Heart left ventricle (tissue), 16 donors: ENCODE measurements at places on chromosomes 4 and X. TPM values are rescaled to one million over a fixed set of nuclear protein-coding genes. Genes with fewer than 3 reads are reported as not detected.

DNA sequence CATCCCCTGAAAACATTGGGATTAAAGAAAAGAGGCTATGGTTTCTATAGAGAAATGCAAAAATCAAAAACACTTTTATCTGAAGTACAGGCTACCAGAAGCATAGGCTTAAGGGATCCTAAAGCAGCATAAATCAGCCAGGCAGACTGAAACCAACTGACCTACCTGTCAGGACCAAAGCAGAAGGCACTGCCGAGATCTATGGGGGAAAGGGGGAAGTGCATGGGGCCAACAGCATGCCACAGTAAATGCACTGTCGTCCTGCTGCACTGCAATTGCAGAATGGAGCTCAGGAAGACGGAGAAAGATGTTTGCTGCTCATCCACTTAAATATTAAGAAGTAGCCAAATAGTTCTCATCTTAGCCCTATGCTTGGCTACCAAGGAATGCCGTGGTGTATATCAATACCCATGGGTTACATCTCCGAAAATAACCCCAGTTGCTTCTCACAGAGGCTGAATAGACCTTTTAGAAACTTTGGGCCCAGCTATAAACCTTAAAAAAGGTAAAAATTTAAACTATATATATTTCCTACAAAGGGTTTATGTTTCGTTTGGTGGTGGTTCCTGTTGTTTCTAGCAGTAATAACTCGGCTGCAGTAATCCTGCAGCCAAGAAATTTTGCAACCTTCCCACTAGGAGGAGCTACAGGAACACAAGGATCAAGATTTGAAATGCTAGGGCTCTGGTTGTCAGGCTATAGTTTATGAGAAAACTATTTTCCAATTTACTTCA is 312.2 kb upstream of the DIAPH2 start:
- no peak for DNase-seq

Gene CXCL6
- total RNA-seq = 0.28 TPM

DNA sequence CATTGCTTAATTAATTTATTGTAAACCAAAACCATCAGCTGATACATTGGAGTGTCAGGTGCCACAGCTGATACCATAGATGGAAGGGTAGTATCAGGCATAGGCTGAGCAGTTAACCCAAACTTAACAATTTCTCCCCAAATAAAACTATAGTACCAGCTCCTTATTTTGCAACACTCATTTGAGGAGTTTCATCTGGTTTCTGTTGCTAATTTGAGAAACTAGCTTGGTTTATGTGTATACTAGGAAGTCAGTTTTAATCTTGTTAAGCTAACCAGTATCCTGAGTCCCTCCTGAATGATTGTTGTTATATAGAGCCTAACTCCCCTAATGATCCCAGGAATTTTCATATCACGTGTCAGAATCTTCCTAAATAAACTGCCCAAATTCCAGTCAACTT is 12.7 kb downstream of the DCAF16 start:
- DNase-seq = no peak

DNA sequence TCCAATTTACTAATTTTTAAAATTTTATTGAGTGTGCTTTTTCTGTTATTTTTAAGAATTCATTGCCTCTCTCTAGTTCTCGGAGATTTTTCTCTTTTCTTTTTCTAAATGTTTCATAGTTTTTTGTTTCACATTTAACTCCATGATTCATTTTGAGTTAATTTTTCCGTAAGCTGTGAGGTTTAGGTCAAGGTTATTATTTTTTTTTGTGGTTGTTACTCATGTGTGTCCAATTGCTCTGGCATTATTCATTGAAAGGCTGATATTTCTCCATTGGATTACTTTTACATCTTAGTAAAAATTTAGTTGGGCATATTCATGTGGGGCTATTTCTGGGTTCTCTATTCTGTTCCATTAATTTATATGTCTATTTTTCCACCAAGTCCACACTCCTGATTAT is 220.8 kb downstream of the MID1IP1 start:
- DNase-seq = no peak

DNA sequence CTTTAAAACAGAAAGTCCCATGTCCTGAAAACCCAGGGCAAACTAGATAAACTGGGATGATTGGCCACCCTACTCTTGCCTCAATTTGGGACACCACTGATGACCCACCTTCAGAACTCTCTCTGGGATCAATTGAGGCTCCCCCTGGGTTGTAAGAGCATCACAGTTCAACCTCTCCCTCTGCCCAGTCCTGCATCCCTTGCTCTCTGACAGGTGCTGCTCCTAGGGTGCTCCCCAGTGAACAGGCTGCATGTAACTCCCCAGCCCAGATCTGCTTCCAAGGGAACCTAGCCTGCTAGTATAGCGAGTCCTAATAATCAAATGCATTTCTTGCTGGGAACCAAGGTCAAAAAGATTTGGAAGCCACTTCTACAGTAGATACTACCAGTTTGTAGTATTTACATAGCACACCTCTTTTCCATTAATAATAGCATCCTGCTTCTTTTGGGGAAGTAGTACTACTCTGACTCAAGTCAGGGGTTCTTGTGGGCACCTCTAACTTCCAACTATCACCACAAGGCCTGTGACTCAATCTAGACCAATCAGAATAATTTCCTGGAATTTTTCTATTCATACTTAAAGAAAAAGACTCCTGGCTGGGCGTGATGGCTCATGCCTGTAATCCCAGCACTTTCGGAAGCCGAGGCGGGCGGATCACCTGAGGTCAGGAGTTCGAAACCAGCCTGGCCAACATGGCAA is 42.1 kb upstream of the SPINK2 start:
- DNase-seq = no peak

- peak; percentile 45 for DNase-seq
These were observed at the start of gene KLHL13 for GRCh38 chrX:118116713-118117550. TSS of gene KLHL13 (minus strand) at chrX:118116810. CDS start at chrX:118028473, 88,337 bp downstream.

GRCh38 chr4:183599690-183600089 is 59.3 kb downstream of the RWDD4 start:
- DNase-seq = no peak

- DNase-seq = no peak
These were observed 214.8 kb downstream of the CRLF2 start for GRCh38 chrX:997631-998137.

- no peak for DNase-seq
These were observed 42.0 kb downstream of the SOD3 start for GRCh38 chr4:24837336-24837735.

DNA sequence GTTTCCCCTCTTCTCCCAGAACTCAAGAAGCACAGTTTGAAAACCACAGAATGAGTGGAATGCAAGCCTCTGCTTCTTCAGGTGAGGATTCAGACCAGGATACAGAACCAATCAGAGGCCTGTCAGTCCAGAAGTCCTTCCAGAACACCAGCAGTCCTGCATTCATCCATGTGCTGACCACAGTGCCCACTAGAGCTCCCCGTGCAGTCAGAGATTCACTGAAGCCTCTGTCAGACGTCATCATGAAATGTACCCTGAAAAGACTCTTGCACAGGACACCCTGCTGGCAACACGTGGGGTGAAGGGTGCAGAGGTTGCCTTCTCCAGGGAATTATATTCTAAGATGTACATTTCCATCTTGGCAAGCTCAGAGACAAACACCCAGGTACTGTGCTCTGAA is 75.9 kb upstream of the LSM6 start:
- no peak for DNase-seq

DNA sequence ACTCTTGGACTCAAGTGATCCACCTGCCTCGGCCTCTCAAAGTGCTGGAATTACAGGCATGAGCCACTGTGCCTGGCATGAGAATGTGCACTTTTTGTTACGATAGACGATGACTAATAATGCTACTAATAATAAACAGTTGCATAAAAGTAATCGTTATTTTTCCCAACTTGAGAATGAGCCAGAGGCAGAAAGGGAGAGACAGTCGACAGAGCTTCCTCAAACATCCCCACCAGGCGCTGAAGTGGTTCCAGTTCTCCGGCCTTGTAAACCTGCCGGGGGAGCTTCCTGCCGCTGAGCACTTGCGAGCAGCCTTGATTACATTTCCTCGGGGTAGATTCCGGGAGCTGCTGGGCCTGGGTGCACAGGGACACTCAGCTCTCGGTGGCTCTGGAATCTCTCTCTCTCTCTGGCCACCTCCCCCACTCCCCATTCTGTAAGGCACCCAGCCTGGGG is 8.9 kb upstream of the HTRA3 start:
- no peak for DNase-seq

Gene HHIP
- not detected for total RNA-seq

GRCh38 chr4:123166023-123166422 is 230.6 kb upstream of the SPRY1 start:
- no peak for DNase-seq

GRCh38 chr4:38060829-38061431 is 100.7 kb downstream of the PTTG2 start:
- no peak for DNase-seq

GRCh38 chr4:130361616-130362015 is 1265.7 kb downstream of the C4orf33 start:
- DNase-seq = no peak

Gene ZCCHC18
- total RNA-seq = 1.2 TPM

GRCh38 chr4:6183740-6184139 is 16.6 kb downstream of the JAKMIP1 start:
- no peak for DNase-seq

Gene FGF13
- 0.77 TPM for total RNA-seq

Gene TMPRSS11A
- not detected for total RNA-seq

GRCh38 chr4:120926358-120927025 is 4.0 kb upstream of the PRDM5 start:
- no peak for DNase-seq

Gene ANXA5
- total RNA-seq = 168 TPM

DNA sequence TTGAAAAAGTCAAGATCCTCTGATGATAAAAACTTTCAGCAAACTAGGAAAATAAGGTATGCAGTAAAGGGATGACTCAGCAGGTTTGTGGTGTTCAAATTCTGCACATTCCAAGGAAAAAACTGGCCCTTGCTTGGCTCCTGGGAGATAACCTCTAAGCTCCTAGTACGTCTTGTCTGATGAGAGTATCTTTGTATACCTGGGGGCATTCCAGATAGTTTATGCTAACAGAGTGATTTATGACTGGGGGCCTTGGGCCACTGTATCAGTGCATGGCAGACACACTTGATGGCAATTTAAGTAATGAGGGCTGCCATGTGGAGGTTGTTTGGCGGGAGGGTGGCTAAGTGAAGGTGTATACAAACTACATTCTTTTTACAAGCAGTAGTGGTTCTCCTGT is 56.9 kb downstream of the NSG1 start:
- no peak for DNase-seq

DNA sequence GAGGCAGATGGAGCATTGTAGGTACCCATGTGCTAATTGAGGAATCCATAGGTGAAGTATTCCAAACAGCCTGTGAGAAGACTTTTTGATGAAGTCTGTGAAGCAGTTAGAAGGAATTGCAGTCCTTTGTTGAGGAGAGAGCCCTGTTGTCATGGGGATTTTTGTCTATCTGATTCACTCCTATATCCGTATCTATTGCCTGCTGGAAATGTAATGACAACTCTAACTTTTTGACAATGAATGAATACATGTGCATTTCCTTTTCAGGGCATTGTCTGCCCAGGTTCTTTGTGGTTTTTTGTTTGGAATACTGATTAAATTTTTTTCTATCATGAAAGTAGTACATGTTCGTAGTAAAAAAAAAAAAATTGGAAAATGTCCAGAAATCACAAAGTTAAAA is 31.1 kb downstream of the STK32B start:
- DNase-seq = no peak
